Motor neuron (in vitro differentiated cells): ENCODE measurements at places on chromosomes 3 and 15. TPM values are rescaled to one million over a fixed set of nuclear protein-coding genes. Genes with fewer than 3 reads are reported as not detected.

The THPO gene
- total RNA-seq = 0.36 and 0.59 TPM in 2 replicates

The PCSK6 gene
- 1.5 and 2.1 TPM in 2 replicates for total RNA-seq

DNA sequence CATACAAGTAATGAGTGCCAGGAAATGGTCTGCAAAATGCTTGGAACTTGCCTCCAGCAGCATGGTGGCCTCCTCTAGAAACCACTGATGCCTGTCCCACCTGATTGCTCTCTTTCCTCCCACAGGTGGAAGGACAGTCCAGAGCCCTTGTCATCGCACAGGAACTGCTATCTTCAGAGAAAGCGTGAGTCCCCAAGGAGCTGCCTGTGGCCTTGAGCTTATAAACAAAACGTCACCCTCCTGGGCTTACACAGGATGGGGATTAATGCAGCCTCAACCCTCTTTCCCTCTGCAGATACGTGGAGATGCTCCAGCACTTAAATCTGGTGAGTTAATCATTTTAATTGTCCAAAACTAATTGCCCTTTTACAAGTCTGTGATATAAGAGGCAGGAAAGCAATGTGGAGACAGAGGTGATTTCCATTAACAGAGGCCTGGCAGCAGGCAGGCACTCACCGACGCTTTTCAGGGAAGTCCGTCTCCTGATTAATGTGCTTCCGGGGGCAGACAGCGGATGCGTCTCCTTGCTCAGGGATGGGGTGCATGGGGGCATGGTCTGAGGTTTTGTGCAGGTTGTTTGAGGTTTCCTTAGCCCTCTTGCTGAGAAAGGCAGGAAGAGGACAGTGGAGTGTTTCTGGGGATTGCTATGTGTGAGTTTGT lies 61.8 kb downstream of the FGD5 start:
- peak; percentile 88 for ATAC-seq

- no peak for ATAC-seq
Measured at GRCh38 chr15:27545494-27546255, 553.4 kb downstream of the OCA2 start.

GRCh38 chr3:39892068-39892467 lies 82.7 kb downstream of the MYRIP start:
- ATAC-seq = no peak

DNA sequence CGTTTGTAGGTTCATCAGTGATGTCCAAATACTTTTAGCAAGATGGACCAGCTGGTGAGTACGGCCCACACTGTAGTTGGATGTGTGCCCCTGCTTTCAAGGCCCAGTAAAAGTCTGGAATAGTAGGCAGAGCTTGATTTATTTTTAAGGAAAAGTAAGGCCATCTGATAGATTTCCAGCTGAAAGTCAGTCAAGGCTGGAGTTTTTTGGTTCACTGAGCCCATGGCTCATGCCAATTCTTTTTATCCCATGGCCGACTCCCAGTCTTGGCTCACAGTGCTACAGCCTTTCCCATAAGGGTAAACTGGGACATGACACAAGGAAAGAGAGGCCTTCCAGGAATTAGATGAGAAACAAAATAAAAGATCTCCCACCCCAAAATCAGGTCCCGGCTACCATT lies 13.5 kb downstream of the CCDC80 start:
- no peak for ATAC-seq

DNA sequence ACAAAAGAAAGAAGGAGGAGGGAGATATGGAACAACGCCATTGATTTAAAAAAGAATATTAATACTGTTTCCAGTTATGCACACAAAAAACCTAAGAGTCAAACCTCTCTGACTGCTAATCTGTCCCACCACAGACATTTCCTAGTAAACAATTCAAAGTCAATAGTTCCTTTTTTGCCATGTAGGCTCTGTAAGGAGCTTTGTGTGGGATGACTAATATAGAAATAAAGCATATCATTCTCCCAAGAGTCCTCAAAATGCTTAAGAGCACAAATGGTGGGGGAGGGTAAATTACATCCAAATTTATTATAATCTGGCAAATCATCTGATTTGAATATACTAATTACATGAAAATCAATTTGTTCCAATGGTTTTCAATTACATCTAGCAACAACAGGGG lies 155.9 kb upstream of the CNTN4 start:
- ATAC-seq = no peak
